Right lobe of liver (tissue), 6 donors: ENCODE measurements at places on chromosomes 6 and 20. TPM values are rescaled to one million over a fixed set of nuclear protein-coding genes. Genes with fewer than 3 reads are reported as not detected.

DNA sequence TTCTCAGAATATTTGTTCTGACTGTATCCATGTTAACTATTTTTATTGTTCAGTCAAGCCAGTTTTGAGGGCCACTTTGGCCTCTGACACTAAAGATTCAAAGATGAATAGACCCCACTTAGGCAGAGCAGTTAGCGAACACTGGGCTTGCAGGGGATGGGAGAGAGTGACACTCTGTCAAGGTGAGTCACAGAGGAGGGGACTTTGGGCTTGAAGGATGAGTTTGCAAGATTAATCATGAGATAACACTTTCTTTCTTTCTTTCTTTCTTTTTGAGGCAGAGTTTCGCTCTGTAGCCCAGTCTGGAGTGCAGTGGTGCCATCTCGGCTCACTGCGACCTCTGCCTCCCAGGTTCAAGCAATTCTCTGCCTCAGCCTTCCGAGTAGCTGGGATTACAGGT lies 46.4 kb downstream of the SPATA2 start:
- H3K36me3 ChIP-seq, result peaks cover 32% of the 10 kb centered on the region
- H3K27me3 ChIP-seq, result no peaks in the 10 kb centered on the region
- H3K4me1 ChIP-seq, result no peaks in the 10 kb centered on the region
- no peak overlapping the region for H3K27ac ChIP-seq

Gene ELOVL4
- total RNA-seq, result not detected

- DNase-seq, result no peak
- H3K36me3 ChIP-seq, result no peaks in the 10 kb centered on the region
- H3K27ac ChIP-seq, result no peak overlapping the region
- H3K4me1 ChIP-seq, result peaks cover 6% of the 10 kb centered on the region
- no peak overlapping the region for H3K4me3 ChIP-seq
These were observed 60.8 kb downstream of the RBM38 start for GRCh38 chr20:57451795-57452661.

DNA sequence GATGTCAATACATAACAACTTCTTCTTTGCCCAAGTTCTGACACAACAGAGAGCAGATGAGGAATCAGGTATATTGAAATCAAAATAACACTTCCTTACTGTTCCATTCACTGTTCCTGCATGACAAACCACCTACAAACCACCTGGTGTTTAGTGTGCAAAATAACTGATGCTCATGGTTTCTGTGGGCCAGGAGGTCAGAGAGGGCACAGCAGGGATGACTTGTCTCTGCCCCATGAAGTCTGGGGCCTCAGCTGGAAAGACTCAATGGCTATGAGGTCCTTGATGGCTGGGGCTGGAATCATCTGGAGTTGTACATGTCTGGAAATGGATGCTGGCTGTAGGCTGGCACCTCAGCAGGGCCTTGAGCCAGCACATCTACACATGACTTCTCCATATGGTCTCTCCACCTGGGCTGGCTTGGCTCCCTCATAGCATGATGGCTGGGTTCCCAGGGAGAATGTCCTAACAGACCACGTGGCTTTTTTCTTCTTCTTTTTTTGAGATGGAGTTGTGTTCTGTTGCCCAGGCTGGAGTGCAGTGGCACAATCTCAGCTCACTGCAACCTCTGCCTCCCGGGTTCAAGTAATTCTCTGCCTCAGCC lies 7.4 kb upstream of the COX4I2 start:
- no peaks in the 10 kb centered on the region for H3K4me1 ChIP-seq
- H3K4me3 ChIP-seq, result no peak overlapping the region
- H3K36me3 ChIP-seq, result no peaks in the 10 kb centered on the region
- no peak overlapping the region for H3K27ac ChIP-seq
- no peaks in the 10 kb centered on the region for H3K27me3 ChIP-seq
- no peak for DNase-seq

- no peaks in the 10 kb centered on the region for H3K36me3 ChIP-seq
- H3K4me3 ChIP-seq, result no peak overlapping the region
- no peak overlapping the region for H3K27ac ChIP-seq
- H3K4me1 ChIP-seq, result peaks cover 5% of the 10 kb centered on the region
- no peak for DNase-seq
These were observed 16.4 kb upstream of the BLOC1S5 start for GRCh38 chr6:8080362-8081151.

GRCh38 chr6:163725008-163725941 lies 310.8 kb downstream of the QKI start:
- no peaks in the 10 kb centered on the region for H3K27me3 ChIP-seq
- H3K27ac ChIP-seq, result no peak overlapping the region
- no peaks in the 10 kb centered on the region for H3K36me3 ChIP-seq
- DNase-seq, result no peak
- H3K4me3 ChIP-seq, result no peak overlapping the region
